ENCODE measurements at places on chromosomes 16 and 17.

DNA sequence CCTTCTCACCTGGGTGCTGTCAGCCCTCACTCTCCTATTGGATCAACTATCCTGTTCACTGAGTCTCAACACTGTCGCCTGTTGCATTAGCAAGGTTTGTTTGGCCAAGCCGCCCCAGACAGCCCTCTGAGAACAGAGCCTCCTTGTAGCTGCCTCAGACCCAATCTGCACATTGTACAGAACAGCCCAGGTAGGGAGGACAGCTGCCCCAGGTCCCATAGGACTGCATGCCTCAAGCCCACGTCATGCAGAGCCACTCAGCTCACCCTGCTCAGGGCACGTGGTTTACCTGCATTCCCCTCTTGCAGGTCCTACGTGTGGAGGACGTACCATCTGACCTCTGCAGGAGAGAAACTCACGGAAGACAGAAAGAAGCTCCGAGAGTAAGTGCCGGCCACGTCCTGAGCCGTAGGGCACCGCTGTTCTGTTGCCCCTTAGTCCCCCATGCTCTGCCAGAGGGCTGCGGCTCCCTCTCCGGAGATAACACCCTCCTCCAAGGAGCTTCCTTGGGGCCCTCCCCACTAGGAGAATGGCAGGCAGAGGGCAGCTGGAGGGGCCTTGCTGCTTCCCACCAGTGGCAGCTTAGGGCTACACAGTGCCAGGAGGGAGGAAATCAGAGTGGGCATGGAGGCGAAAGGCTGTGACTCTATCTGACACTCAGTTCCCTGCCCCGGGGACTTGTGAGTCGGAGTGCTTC is 2.8 kb downstream of the SNRNP25 start:
- no peak for DNase-seq

GRCh38 chr16:6663668-6664067 is 669.0 kb upstream of the RBFOX1 start:
- no peak for DNase-seq

DNA sequence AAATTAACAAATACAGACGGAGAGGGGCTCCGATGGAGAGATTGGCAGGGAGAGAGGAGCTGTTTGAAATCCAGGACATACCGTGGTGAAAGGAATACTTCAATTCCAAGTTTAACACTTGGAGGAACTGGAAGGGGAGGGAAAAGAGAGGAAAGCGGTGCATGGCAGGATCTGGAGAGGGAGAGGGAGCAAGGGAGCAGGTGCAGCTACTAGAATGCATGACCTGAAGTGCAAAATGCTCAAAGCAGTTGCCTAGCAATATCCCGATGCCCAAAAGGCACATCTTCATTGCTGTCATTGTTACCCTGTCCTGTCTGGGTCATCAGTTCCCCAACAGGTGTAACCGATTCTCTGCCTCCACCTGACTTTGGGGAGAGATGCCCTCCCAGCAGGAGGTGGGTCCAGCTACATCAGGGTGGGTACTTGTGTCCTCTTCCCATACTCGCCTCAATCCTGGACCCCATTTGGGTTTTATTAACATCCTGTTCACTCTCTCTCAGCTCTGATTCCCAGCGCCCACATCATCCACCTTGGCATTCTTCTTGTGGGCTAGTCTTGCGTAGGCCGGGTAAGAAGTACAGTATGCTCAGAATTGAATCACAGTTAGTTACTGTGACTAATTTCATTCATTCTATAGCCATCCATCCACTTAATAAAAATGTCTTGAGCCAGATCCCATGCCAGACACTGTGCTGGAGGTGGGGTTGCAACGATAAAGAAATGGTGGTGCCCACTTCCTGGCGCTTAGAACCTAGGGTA is 37.4 kb upstream of the EMP2 start:
- peak; percentile 57 for DNase-seq

DNA sequence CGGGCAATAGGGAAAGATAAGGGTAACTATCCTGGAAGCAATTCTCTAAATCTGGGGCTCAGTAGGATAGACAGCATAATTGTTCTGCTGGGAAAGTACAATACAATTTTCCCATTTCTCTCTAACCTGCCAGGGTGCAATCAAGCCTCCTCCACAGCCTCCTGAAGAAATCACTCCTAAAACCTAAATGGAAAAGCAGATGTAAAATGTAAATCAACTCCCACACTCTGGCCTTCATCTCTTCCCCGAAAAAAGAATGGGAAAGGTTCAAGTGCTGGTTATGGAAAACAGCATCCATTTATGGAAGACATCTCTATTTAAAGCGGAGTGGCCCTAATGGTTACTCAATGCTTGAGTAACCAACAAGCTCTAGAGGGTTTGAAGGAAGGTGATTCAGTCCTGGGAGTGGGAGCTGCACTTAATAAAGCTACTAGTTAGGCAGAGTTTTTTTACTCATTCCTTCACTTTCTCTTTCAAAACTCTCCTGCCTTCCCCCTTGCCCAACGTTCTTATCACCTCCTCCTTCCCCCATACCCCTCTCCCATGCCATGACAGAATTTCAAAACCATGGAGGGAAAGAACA is 5.1 kb downstream of the MMD start:
- DNase-seq = no peak

DNA sequence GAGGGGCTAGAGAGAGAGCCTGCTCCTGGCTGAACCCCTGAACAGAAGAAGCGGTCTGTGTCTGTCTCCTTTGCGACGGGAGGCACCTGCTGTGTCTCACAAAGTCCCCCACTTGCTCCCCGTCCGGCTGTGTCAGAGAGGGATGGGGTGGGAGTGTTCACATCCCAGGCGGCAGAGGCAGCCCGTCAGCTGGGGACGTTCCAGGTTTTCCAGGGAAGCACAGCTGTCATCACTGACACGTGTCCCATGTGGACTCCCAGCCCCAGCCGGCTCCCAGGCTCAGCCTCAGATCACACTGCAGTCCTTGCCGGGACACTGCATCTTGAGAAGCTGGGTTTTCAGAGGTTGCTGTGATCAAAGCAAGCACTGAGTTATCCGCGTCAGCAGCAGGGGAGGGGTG is 1.6 kb downstream of the TELO2 start:
- DNase-seq = no peak

GRCh38 chr16:85717393-85718152 is 28.8 kb upstream of the GINS2 start:
- DNase-seq = peak; percentile 97

- peak; percentile 21 for DNase-seq
Measured at GRCh38 chr17:68439656-68440290, 17.5 kb downstream of the WIPI1 start.

- DNase-seq = no peak
Measured at GRCh38 chr17:75321506-75321905, 32.3 kb upstream of the SLC25A19 start.

- no peak for DNase-seq
Measured at GRCh38 chr17:50180111-50180510, 14.3 kb downstream of the SGCA start.

- no peak for DNase-seq
Measured at GRCh38 chr16:54519161-54519695, 232.6 kb upstream of the IRX3 start.
